MCF 10A (cell line): ENCODE measurements at places on chromosomes 13 and 19. TPM values are rescaled to one million over a fixed set of nuclear protein-coding genes. Genes with fewer than 3 reads are reported as not detected.

Gene NCR1
- total RNA-seq: not detected in 2 replicates

Gene CYP4F8
- not detected in 2 replicates for total RNA-seq

- DNase-seq: no peak
Measured at GRCh38 chr19:44782729-44783128, 5.0 kb downstream of the CBLC start.

DNA sequence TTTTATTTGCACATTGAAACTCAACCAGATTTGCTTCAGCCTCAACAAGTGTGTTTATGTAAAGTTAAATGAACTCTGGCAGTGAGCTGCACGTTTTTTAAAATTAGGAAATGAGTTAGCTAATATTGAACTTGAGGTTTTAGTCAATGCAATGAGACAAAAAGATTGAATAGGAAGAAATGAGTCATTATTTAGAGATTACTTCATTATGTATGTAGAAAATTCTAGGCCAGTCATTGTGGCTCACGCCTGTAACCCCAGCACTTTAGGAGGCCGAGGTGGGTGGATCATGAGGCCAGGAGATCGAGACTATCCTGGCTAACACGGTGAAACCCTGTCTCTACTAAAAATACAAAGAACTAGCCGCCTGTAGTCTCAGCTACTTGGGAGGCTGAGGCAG is 22.8 kb upstream of the CD70 start:
- peak; percentile 61 for DNase-seq

GRCh38 chr19:44777715-44778347 is at the start of gene CBLC:
CBLC (plus strand) TSS chr19:44777890; CDS start chr19:44777932, 42 bp downstream.
- DNase-seq: peak; percentile 95
